Activated T-helper 1 cell treated with anti-CD3 and anti-CD28 coated beads, Interleukin-2, amount 50 U/mL, for 16 hours (primary cell): ENCODE measurements at places on chromosomes 2 and 18.

GRCh38 chr2:40867829-40868228, 415.9 kb upstream of the SLC8A1 start:
- no peak for DNase-seq

GRCh38 chr18:41751161-41751560, 203.9 kb upstream of the PIK3C3 start:
- no peak for DNase-seq

DNA sequence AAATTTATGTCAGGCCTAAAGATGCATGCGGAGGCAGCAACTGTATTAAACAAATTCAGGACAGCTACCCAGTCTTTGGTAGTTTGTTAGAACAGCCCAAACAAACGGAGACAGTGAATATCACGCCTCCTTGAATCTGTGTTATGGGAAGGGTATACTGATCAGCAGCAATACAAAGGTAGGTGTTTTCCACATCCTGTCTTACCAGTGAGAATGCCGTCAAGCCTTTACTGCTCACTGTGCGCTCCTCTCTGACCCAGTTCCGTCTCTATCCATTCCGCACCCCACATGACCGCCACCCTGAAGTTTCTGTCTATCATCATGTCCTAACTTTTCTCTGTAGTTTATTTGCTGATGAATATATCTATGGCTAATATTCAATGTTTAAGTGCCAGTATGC, 473.3 kb downstream of the LPIN1 start:
- no peak for DNase-seq

DNA sequence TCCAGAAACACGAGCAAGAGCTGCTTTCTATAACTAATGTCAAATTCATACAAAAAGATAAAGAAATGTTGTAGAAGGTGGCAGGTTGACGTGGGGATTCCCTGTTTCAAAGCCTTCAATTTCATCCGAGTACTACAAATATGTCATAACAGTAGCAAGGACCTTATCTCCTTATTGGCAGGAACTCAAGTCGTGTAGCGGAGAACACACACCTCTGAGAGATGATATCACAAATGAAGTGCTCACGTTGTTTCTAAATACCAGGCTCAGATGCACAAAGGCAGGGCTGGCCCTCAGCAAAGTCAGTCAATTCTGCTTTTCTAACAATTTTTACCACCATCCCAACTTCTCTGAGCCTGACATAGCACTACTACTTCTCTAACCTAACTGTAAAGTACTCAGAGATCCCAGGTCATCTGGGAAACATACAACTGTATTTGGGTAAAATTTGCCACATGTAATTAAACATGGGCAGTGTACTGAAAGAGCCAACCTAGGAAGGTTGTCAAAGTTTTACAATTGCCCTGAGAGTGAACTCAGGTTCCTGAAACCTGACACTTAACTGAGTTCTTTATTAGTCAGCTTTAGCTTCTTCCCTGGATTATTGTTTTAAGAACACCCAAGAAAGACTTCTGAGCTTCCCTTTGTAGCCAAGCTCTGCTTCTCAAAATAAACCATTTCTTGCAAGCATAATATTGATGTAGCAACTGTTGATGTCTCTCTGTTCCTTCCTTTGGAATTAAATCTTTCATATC, 813.7 kb upstream of the ACVR2A start:
- no peak for DNase-seq

DNA sequence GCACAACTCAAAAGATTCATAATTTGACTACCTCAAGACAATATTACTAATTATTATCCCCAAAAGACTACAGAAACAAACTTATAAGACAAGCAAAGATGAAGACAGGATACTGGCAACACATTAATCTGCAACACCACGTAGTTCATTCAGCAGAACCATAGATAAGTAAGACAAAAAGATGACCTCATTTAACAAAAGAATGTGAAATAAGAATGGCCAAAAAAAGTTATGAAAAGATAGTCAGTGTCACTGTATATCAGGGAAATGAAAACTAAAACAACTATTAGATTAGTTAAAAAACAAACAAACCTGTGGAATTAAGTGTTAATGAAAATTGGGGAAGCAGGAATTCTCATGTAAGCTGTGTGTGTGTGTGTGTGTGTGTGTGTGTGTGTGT, 19.4 kb downstream of the PSMD14 start:
- DNase-seq, result no peak

GRCh38 chr18:74380916-74381315, 65.3 kb downstream of the C18orf63 start:
- no peak for DNase-seq

DNA sequence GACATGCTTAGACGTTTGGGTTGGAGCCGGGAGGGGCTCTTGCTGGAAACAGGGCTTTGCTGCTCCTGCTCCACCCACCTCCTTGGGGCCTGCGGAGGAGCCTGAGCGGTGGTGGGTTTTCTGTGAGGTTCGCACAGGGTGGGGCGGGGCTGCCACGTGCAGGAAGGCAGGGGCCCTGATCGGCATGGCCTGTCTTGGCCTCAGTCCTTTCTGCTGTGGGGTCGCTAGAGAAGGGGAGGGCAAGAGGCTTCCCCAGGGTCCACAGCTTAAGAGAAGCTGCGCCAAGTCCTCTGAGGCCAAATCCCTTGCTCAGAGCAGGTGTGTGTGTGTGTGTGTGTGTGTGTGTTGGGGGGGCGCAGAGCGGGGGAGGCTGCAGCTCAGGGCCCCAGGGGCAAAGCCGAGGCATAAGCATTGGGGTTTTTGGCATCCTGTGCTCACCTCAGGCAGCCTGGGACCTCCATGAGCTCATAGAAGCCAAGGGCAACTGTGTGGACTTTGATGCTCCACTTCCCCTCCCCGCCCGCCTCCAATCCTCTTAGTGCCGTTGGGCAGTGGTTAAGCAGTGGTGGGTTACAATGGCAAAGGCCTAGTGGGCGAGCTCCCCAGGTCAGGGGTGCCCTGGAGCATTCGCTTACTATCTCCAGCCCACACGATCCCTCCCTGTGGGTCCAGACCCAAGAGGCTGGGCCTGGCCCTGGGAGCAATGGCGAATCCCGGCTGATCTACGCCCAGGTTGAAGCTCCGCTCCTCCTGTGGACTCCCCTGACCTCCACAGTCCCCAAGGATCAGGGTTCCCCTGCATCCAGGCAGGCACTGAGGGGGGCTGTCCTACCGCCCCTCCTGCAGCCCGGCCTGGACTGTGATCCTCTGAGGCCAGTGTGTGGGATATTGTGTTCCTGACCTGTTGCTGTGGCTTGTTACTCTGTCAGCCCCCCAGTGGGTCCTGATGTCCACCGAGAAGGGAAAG, 28.9 kb downstream of the TOGARAM2 start:
- no peak for DNase-seq

- DNase-seq, result no peak
Measured at GRCh38 chr2:204024503-204024902, 87.9 kb downstream of the ICOS start.

DNA sequence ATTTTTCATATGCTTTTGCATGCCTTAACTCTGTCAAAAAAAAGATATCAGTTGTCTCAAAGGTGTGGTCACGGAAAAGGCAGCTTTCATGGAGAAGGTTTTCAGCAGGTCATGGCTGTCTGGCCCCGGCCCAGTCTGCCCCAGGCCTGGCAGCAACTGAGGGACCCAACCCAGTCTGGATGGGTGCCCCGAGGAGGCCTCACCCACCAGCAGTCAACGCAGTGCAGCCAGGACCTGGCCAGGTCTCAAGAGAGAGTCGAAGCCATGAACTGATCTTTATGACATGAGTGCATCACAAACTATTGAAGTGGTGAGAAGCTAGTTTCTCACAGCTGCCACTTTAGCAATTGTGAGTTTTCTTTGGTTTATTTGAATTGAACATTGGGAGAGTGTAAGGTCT, 7.9 kb downstream of the TUBB6 start:
- DNase-seq, result no peak

DNA sequence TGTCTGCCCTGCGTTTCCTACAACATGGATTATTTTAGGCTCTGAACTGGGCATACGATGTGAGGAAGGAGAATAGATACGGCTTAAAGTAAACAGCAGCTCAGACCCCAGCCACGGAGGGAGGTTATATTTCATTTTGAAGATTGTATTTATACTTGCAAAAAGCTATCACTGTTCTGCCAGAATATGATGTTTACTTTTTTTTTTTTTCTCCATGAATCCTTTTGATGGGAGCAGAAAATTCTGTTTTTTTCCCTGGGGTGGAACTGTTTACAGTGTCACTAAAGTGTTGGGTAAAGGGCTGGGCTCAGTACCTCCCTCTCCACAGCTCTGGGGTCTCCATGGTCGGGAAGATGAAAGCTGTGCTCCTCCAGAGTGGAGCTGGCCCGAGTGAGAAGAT, 13.1 kb downstream of the PCARE start:
- no peak for DNase-seq

GRCh38 chr2:9222239-9222892, 15.8 kb downstream of the ASAP2 start:
- no peak for DNase-seq

DNA sequence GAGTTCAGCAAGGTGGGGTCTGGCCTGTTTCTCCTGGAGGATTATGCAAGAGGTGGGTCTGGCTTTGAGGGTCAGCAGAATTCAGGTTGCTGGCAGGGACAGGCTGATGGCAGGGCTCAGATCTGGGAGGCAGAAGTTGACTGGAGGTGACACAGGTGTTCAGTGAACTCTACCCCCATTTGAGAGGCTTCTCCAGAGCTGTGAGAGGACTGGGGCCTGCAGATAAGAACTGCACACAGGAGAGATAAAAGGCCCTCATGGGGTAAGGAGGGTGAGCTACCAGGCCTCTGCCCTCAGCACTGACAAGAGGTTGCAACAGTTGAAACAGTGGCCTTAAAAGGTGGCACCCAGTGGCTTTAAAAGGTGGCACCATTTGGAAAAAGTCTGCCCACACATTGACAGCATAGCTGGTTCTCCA, 13.1 kb downstream of the MOCOS start:
- DNase-seq, result no peak

DNA sequence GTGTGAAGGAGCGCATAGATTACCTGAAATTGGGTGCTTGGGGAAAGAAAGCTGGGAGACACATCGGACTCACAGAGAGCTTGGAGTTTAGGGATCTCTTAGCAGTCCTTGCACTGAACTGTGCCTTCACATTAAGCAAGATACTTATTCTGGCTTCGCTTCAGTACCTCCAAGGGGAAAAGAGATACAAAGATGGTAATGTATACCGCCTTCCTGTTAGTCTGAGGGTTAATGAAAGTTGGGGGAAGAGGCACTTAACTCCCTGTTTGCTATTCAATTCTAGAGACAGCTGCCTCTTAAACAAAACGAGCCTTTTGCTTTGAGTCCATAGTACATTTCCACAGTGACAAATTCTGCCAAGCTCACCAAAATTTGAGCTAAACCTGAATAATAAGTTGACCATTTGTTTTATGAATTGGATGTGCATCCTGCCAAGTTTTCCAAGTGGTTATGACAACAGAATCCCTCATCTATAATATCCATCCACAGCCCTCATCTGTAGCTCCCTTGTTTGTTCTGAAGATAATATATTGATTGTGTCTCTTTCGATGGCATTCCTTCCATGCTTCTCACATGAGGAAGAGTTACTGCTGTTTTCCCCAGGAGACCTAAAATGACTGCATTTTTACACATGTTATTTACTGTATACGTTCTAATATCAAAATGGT, 287.1 kb upstream of the ATP5MC3 start:
- DNase-seq, result no peak
